Lung (tissue), 17 donors: ENCODE measurements at places on chromosomes 3 and 15. TPM values are rescaled to one million over a fixed set of nuclear protein-coding genes. Genes with fewer than 3 reads are reported as not detected.

GRCh38 chr3:56962206-56962605 is 98.3 kb upstream of the SPATA12 start:
- no peak for DNase-seq

Gene GOLGA6L25
- total RNA-seq: not detected

DNA sequence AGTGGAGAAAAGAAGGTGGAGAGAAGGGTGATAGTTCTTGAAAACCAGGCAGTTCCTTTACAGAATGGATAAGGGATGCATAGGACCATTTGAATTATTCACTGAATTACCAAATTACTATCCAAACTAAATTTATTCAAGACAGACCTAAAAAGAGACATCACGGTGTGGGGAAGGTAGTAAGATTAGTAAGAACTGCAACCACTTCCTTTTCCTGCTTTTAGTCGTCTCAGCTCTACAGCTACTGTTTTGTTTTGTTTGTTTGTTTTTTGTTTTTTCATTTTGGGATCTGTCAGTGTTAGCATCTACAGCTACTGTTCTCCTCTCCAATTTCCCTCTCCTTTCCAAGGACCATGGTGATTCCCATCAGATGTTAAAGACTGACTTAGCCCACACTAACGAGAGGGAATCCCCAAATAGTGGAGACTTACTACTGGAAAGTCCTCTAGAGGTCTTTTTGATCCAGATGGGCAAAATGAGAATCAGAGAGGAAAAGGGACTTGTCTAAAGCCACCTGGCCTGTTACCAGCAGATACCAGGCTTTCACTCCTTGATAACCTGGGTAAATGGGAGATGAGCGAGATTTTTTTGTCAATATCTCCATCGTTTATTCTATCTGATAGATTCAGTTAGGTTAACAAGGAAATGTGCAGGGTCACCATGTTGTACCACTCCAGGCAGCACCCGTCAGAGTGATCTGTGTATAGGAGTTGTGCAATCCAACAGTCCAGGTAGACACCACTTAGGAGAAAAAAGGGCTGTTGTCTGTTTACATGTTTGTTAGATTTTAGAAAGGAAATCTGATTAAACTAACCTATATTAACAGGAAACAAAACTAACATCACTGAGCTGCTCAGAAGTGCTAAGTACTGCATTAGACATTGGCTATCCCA is 6.0 kb downstream of the HCLS1 start:
- DNase-seq: no peak

DNA sequence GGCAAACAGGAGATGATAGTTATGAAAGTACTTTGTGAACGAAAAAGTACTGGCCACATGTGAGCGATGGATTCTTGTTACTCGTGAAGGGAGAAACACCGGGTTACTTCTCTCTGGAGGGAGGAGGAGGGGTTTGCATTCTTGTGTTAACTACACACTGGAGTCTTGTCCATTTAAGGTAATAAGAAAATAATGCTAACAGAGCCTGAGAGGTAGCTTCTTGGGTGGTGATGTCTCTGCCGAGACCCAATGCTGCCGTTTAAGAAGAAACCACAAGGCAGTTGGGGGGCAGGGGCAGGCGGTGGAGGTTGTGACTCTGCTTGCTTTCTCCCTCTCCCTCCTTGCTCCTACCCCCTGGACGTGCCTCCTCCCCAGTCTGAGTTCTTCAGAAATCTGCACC is 100.9 kb upstream of the ROPN1 start:
- DNase-seq: no peak

DNA sequence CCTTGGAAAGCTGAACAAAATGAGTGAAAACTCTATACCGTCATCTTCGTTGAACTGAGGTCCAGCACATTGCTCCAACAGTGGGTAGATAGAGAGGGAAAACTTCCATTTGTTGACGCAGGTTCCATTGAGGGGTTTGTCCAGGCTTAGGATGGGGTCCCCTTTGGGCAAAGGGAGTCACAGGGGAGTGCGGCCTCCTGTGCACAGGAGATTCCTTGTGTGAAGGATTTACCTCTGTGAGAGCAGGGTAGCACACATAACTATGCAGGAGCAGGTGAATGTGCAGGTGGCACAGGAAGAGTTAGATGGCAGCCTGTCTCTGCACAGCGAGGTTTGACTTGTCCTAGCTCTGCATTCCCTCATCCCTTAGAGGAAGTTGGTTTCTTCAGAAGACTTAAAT is 139.3 kb downstream of the SNRPN start:
- DNase-seq: no peak

DNA sequence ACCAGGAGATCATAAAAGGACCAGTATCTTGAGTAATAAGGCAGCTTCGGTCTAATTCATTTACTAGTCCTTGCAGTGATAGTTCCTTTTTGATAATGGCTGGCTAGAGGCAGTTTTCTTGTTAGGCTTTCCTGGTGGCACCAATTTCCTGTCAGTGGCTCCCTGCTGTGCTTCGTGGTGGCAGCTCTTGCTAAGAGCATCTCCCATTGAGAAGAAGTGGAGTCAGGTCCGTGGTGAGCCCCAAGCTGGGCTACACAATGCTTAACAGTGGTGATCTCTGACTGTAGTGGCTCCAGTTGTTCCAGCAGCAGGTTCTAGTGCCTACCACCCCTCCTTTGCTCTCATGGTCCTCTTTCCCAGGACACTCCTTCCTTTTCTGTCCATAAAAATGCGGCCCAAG is 111.2 kb downstream of the RAP2B start:
- no peak for DNase-seq

- no peak for DNase-seq
Measured at GRCh38 chr3:16912400-16913263, 27.9 kb downstream of the PLCL2 start.

GRCh38 chr3:8474991-8475390 is 26.6 kb upstream of the LMCD1 start:
- DNase-seq: no peak

GRCh38 chr3:127751163-127751621 is 71.1 kb downstream of the MGLL start:
- DNase-seq: no peak

- DNase-seq: no peak
Measured at GRCh38 chr3:195401943-195402342, 40.9 kb downstream of the ACAP2 start.

DNA sequence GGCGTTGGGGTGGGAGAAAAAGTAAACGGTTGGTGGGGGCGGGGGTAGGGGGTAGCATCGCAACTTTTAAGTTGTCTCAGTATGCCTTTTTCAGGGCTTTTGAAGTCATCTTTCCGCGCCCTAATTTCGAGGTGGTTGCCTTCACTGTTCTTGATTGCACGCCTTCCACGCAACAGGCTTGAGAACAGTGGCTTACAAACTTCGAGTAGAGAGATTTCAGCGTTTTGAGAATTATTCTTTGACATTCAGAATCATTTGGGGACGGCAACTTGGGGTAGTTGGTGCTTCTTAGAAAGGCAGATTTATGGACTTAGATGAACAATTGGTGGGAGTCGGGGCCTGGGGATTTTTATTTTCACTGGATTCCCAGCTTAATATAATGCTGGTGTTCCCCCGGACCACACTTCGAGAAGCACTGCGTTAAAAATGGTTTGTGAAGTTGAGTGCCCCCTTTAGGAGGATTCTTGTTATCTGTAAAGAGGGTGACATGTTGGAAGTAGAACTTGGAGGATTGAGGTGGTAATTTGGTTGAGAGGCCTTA is 880 bp downstream of the PPP4R2 start:
- DNase-seq: peak; percentile 87

GRCh38 chr3:169171739-169172138 is 491.8 kb downstream of the MECOM start:
- DNase-seq: no peak

- no peak for DNase-seq
Measured at GRCh38 chr3:33035596-33035995, 61.4 kb downstream of the GLB1 start.

- DNase-seq: no peak
Measured at GRCh38 chr15:85792912-85793590, 1.7 kb downstream of the KLHL25 start.

GRCh38 chr15:76065245-76065644 is 5.5 kb downstream of the TMEM266 start:
- no peak for DNase-seq

DNA sequence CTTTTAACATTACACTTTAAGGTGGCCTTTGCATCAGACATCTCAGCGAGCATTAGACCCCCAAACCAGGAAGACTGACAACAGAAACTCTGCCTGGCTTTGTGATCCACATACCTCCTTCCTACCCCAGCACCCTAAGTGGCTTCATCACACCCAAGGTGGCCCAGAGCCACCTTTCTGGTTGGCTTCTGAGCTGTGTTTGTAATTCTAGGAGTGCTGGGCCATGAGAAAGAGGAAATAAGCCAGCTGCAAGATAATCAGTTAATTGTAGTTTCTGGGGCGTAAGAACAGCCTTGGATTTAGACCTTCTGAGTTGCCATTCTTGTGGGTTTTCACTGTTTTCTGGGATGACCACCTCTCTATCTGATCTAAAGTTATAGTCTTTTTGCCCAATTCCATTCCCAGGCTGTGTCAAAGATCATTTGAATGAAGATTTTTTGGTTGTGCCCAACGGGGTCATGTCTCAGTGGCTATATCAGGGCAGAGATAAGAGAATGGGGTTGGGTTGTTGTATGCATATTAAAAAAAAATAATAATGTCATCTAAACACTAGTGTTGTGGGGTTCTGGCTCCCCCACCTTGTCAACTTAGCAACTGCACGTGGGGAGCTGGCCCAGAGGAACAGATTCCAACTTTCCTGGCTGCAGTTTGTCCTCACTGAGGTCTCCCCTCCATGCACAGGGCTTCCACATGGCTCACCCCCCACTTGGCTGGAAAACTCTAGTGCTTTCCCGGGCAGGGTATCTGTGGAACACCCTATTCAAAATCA is 234.8 kb upstream of the WNT5A start:
- DNase-seq: peak; percentile 57

- no peak for DNase-seq
Measured at GRCh38 chr15:68045289-68046265, 8.5 kb upstream of the PIAS1 start.

GRCh38 chr3:72487946-72488737 is 360.1 kb downstream of the SHQ1 start:
- no peak for DNase-seq

Gene VGLL3
- 49.2 TPM for total RNA-seq

DNA sequence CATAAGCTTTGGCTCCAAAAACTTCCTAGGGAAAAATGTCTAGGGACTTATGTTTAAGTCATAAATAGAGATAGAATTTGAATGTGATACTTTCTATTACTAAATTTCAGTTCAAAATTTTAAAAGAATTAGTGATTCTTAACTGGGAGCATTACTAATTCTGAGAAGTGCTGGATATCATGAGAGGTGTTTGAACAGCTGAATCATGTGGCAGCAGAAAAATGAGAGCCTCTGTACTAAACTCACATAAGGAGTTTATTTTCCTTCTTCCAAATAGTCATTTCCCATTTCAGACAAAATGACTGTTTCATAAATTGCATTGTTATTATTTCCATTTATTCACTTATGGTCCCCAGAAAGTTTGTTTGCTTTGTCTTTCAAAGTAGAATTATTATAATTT is 62.7 kb downstream of the SLMAP start:
- DNase-seq: no peak

DNA sequence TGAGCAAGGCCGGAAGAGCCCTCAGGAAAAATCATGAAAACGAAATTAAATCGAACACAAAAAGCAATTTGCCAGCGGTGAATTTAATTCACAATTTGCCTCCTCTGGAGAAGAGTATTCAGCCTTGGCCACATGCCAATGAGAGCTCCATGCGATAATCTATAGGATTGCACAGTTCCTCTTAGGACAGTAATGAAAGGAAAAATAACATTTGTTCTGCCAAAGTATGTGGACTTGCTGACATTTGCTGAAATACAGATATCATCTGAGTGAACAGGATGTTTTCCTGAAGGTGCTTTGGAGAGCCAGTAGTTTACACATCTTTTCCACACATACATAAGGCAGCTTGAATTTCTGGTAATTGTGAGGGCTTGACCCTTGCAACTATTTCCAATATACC is 188.6 kb upstream of the PDZRN3 start:
- peak; percentile 91 for DNase-seq

Gene SPTSSB
- total RNA-seq: 0.23 TPM

Gene PLS1
- total RNA-seq: 45.4 TPM

GRCh38 chr3:109563149-109563548 is 225.8 kb upstream of the DPPA4 start:
- DNase-seq: no peak

DNA sequence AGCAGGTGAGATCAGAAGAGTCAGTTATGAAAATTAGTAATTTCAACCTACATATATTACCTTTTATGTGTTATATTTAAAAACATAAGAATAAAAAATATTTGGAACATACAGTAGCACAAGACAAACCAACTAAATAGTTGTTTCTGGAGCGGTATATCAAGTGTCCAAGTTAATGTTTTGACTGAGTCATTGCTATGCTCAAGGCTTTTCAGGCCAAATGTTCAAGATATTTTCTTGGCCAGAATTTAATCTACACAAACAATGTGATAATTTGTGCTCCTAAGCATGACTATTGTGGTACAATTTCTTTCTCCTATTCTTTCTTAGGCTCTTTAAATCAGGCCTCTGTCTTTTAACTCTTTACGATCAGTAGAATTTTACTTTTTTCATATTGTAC is 412.4 kb downstream of the RAP2B start:
- DNase-seq: no peak

GRCh38 chr15:95269242-95270183 is 1038.2 kb downstream of the MCTP2 start:
- no peak for DNase-seq

DNA sequence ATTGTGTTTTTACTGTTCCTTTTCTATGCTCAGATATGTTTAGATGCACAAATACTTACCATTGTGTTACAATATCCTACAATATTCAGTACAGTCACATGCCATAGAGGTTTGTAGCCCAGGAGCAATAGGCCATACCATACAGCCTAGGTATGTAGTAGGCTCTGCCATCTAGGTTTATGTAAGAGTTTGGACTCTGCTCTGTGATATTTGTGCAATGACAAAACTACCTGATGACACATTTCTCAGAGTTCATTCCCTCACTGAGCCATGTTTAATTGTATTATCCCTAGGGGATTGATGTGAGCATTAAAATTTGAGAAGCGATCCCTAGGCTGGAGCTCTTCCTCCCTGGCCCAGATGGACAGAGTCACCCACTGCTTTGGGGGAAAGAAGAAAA is 270.0 kb upstream of the PROK2 start:
- no peak for DNase-seq

DNA sequence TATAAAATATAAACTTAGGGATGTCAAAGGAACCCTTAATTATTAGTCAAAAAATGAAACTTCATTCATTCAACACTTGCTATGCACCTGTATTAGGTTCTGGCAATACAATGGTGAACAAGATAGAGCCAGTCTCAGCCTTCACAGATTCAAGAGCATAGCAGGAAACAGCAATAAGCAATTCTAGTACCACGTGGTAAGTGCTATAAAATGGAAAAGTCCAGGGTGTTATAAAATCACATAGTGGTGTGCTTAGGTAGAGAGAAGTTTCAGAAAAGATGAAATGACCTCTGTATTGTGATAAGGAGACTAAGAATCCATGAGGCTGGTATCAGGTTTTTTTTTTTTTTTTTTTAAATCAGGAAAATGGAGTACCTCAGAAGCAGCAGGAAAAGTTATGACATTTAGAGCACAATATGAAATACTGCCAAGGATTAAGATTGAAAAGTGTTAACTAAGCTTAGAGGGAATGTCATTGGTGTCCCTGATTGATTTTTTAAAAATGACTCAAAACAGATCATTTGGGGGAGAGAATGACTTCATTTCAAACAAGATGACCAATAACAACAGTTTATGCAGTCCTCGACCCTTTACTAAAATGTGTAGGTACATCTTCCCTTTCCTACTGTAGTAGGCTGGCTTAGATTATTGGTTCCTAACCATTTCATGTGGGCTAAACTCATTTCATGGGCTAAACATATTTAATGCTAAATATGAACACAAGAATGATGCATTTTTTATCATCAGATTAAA is 5.0 kb downstream of the TOMM70 start:
- DNase-seq: no peak

- DNase-seq: no peak
Measured at GRCh38 chr3:125179143-125179883, 33.2 kb downstream of the SLC12A8 start.

Gene MBD4
- 43.5 TPM for total RNA-seq
